Neural crest cell (in vitro differentiated cells): ENCODE measurements at places on chromosomes 16 and 17.

GRCh38 chr16:89191033-89191900, 9.1 kb downstream of the SLC22A31 start:
- DNase-seq: no peak

GRCh38 chr17:45256114-45256966, 5.6 kb downstream of the SPATA32 start:
- DNase-seq: no peak

DNA sequence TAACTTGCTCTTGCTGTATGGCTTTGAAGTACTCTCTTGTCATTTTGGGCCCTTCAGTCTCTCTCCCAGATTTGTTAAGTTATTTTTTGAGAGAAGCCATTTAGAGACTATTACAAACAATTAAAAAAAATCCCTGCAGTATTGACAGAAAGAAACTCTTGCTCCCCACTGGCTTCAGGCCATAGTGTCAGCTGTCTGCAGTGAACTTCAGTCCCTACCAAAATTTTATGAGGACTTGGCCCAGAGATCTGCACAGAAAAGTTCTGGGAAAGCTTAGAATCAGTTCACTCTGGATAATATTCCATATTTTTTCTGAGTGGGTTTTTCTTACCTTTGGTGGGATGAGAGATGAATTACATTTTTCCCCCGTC, 30.9 kb upstream of the SUPT4H1 start:
- no peak for DNase-seq

DNA sequence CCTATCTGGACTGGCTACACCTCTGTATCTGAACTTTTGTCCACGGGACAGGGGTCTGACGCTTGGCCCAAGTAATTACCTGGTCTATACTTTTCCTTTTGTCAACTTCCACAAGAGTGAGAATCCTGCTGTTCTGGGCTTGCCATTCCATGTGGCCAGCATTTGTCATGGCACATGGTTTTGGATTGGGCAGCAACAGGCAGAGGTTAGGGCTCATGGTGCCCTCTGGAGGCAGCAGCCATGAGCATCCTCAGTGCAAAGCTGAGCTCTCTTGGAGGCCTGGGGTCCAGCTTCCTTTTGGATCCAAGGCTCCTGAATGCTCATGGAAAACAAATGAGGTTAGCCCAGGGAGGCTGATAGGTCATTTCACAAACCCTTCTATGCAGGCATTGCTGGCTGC, 7.5 kb upstream of the EDC4 start:
- DNase-seq: no peak

- DNase-seq: no peak
Measured at GRCh38 chr17:17555151-17555550, 36.4 kb downstream of the PEMT start.

GRCh38 chr16:30652005-30652296, 1.2 kb downstream of the PRR14 start:
- DNase-seq: no peak

DNA sequence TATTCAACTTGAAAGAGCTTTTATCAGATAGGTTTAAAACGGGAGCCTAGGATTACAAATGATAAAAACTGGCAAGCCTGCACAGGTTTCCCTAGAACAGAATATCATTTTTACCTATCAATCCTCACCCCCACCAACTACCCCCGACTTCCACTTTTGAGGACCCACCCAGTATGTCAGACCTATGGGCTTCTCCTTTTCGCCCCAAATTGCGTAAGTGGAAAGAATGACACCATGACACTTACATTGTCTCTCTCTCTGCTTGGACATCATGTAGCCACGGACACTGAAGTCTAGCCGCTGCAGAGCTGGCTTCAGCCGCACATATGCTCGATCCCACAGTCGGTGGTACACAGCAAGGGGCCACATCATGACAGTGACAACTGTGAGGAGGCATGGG, 7.4 kb upstream of the PSMC3IP start:
- no peak for DNase-seq

DNA sequence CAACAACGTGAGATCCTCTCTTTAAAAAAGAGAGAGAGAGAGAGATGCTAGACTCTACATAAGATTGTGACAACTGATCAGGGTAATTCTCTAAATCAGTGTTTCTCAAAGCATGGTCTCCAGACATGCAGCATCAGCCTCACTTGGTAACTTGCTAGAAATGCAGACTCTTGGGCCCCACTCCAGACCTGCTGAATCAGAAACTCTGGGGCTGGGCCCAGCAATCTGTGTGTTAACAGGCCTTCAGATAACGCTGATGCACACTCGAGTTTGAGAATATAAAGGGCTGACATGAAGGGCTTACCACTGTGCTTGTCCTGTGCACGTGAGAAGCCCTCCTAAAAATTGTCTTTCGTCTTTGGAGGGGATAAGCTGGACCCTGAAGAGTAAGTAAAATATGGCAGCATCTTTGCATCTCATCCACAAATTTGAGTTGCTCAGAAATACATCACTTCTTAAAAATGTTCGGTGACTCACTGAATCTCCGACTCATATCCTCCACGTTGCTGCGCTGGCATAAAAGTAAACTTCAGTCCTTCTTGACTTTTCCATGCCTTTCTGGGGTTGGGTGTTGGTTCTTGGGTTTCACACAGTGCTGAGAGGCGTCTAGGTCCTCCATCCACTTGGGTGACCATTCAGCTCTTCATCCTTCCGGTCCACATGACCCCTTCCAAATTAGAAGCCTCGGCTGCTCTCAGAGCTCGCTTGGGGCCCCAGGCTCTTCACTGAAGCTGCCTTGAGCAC, 26.1 kb upstream of the KDM8 start:
- no peak for DNase-seq

DNA sequence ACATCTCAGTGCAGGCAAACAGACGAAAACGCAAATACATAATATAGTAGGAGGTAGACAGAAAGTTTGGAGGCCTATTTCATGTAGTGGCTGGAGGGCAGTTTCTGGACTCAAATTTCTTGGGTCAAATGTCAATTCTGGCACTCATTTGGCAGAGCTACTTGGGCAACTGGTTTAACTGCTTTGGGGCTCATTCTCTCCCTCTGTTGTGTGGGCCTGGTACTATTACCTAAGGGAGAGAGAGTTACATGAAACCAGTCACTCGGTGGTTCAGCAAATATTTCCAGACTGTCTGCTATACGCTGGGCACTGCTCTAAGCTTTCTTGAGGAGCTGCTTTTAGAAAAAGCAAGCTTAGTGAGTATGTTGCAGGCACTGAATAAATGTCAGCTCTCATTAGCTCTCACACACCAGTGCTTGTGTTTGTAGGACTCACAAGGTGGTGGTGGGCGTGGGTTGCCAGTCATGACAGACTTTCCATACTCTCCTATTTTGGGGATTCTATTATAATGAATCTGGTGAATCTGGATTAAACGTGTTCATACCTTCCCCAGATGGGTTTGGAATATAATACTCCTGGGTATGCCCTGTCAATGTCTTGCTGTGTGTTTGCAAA, 1.8 kb upstream of the SHISA9 start:
- DNase-seq: no peak

GRCh38 chr16:3119286-3119685, 6.9 kb downstream of the ZNF205 start:
- DNase-seq: no peak

GRCh38 chr16:7350806-7351205, 18.2 kb downstream of the RBFOX1 start:
- DNase-seq: no peak

GRCh38 chr17:38672788-38673706, 1.7 kb downstream of the EPOP start:
- no peak for DNase-seq

- DNase-seq: no peak
Measured at GRCh38 chr16:11430601-11431317, 85.5 kb downstream of the RMI2 start.

DNA sequence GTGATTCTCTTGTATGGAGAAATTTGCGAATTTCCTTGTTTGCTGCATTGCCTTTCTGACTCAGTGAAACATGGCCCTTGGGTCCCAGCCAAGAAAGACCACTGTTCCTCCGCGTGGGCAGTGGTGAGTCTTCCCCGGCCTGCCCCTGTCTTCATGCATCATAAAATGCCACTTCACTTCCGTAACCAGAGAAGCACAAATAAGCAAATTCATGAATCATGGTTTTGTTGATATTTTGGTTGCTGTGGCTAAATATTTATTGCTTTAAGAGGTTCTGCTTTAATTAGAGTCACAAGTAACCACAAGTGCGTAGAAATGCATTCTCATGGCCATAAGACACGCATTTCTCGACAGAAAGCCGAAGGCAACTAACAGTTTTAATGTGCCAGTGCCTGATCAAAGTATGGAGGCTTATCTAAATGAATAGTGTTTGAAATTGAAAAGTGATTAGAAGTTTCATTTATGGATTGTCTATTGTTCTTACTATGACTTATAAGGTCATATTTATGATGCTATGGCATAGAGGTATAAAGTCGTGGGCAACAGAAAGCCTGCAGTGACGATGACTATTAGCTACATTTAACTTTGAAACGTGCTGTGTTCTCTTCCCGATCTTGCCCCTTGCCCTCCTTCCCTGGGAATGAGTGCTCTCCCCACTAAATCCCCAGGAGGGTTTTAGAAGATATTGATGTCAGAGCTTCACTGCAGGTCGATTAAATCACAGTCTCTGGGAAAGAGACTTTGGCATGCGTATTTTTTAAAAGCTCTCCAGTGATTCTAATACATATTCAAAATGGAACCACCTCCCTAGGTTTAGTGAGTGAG, 76.0 kb downstream of the WIPI1 start:
- no peak for DNase-seq

GRCh38 chr16:65834688-65835087, 531.8 kb upstream of the CDH5 start:
- DNase-seq: no peak

DNA sequence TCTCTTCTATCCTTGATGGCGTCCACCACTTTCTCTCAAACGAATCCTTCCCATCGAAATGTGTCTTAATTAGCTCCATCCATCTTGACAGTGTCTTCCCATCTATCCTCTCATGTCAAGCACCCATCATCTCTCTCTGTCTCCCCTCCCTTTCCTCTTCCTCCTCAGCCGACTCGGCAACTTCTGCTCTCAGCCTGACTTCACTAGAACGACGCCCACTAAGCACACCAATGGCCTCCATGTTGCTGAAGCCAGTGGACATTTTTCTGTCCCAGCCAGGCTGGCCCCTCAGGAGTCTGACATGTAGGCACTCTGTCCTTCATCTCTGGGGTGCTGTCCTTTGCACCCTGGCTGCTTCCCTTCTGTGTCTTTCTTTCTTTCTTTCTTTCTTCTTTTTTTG, 2.5 kb upstream of the SPATA20 start:
- no peak for DNase-seq

DNA sequence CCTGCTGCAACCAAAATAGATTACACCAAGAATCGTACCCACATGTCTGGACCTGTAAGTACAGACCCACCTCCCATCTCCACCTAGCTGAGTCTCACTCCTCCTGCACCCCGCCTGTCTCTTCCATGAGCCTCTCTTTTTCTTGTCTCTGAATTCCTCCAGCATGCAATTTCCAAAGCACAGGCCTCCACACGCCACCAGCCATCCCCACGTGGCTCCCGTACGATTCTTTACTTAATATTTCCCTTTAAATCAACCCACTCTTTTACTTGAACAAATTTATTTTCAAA, 1.2 kb downstream of the RPH3AL start:
- DNase-seq: no peak

DNA sequence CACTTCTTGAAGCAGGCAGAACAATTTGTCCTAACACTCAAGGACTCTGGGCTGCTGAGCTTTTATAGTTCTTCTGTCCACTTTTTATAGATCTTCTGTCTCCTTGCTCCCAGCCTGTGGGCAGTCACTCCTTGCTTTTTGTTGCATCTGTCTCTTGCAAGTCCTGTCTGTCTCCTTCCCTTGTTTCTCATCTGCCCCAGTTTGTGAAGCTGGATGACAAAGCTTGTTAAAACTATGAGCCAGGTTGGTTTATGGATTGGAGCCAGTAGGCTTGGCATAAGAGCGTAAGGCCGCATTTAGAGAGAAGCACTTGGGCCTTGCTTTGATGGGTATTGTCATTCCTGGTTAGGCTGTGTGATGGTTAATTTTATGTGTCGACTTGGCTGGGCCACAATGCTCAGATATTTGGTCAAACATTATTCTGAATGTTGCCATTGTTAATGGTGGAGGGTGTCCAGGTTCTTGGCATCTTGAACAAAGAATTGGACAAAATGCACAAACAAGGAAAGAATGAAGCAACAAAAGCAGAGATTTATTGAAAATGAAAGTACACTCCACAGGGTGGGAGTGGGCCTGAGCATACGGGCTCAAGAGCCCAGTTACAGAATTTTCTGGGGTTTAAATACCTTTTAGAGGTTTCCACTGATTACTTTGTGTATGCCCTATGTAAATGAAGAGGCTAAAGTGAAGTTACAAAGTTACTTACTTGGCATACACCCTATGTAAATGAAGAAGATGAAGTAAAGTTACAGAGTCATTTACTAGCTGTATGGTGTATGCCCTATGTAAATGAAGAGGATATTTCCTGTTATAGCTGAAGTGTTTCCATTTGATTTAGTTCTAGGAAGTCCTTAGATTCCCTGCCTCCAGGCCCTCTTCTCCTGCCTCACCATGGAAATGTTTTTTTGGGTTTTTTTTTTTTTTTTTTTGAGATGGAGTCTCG, 8.0 kb upstream of the CPPED1 start:
- DNase-seq: no peak

GRCh38 chr17:34169496-34169895, 85.6 kb upstream of the CCL2 start:
- DNase-seq: no peak

- DNase-seq: no peak
Measured at GRCh38 chr17:82252511-82253178, 20.9 kb downstream of the CSNK1D start.

DNA sequence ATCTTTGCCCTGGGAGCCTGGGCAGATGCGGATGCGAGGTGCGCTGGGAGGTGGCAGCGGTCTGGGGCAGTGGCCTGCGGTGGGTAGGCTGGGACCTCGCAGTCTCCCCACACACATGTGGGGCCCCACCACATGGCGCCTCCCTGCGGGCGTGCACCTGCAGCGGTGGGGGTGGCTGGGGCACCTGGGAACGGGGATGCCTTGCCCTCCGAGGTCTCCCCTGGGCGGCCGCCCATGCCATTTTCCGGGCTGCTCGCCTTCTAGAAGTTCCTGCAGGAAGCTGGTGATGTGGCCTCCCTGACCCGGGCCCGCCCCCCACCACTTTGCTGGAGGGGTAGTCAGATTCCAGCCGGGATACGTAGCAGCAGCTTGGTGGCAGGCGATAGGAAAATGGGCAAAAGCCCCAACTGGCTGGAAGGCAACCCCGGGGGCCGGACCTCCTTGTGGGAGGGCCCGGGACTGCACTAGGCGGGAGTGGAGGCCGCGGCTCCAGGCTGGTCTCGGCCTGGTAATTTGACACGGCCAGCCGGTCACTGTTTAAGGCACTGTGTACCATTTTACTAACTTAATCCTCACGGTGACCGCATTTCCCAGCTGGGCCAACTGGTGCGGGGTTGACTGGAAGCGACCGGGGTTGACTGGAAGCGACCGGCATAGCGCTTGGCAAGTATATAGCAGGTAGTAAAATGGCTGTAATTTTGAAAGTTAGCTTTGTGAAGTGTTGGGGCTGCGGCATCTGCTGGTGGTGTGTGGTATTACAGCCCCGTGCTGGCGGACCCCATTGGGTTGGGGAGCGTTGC, 38.5 kb downstream of the IGF2BP1 start:
- DNase-seq: peak; percentile 61

DNA sequence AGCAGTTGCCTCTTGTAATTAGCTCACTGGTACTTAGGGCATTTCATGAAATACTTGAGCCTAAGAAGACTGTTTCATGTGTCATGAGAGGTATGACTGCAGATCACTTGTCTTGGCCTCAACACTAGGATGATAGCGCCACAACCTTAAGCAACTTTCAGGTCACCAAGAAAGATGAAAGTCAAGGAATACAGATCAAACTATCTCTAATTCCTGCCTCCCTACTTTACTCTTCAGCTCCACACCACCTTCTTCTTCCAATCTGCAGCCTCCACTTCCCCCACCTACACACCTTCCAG, 28.0 kb downstream of the GNA13 start:
- no peak for DNase-seq

GRCh38 chr16:77816293-77816692, 27.9 kb downstream of the VAT1L start:
- no peak for DNase-seq
